ENCODE measurements at places on chromosomes 11 and 22. TPM values are rescaled to one million over a fixed set of nuclear protein-coding genes. Genes with fewer than 3 reads are reported as not detected.
A peak's percentile ranks its signal among the peaks of the same experiment; 100 is the strongest.

DNA sequence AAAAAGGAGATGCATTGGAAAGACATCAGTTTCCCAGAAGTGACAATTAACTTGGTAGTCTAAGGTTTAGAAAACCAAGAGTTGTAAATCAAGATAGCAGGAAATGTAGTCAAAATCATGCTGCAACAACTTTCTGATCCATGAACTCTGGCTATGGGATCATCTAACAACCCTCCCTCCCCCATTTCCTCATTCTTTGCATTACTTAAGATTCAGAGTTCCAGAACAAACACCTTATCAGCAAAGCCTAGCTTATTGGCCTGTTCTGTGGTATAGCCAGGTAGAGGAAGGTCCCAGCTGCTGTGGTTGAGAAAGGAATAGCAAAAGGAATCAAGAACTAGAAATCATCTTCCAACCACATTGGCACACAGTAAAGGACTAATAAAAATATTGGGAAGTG lies 651.1 kb downstream of the METTL15 start:
- DNase-seq = no peak
- H3K36me3 ChIP-seq = no peaks in the 10 kb centered on the region
- H3K27me3 ChIP-seq = no peaks in the 10 kb centered on the region
- H3K4me3 ChIP-seq = 0 out of 2 replicates have a peak overlapping the region, but pooled peaks have one; percentile 6
- peak overlapping the region; percentile 77 for H3K27ac ChIP-seq

SEC14L3 gene
- total RNA-seq = not detected

- H3K36me3 ChIP-seq = no peaks in the 10 kb centered on the region
- no peak for DNase-seq
- no peak overlapping the region for H3K27ac ChIP-seq
- no peaks in the 10 kb centered on the region for H3K4me1 ChIP-seq
These were observed 1116.0 kb downstream of the TBC1D22A start for GRCh38 chr22:47878460-47878859.

- H3K4me1 ChIP-seq = peaks cover 28% of the 10 kb centered on the region
- H3K27ac ChIP-seq = no peak overlapping the region
- no peak overlapping the region for H3K4me3 ChIP-seq
- DNase-seq = no peak
These were observed 206.3 kb upstream of the BLID start for GRCh38 chr11:122322329-122322728.

SNX15 gene
- 19.6 TPM for total RNA-seq

DNA sequence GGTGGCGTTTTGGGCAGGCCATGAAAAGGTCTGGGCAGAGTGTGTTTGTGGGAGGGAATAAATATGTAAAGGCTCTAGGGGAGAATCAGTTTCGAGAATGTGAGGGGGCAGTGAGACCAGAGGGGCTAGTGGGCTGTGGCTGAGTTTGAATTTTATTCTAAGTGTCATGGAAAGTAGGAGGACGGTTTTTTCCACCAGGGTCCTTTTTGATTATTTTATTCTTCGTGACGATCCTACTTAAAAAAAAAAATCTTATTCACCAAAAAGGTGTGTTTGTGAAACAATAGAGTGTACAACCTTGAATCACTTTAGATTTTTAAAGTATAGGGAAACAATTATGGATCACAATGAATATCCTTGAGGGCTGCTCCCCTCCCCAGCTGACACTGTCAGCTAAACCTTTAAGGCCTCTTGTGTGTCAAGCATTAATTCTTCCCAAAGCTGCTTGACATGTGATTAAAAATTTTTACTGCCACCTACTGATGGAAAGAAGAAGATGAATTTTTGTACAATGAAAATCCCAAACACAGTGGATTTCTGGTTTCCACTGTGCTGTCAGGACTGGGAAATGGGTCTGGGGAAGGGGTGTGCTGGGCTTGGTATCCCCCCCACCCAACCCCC lies 107.5 kb upstream of the OR4B1 start:
- no peak overlapping the region for H3K4me3 ChIP-seq
- no peaks in the 10 kb centered on the region for H3K27me3 ChIP-seq

GAL gene
- 108 TPM for total RNA-seq

DNA sequence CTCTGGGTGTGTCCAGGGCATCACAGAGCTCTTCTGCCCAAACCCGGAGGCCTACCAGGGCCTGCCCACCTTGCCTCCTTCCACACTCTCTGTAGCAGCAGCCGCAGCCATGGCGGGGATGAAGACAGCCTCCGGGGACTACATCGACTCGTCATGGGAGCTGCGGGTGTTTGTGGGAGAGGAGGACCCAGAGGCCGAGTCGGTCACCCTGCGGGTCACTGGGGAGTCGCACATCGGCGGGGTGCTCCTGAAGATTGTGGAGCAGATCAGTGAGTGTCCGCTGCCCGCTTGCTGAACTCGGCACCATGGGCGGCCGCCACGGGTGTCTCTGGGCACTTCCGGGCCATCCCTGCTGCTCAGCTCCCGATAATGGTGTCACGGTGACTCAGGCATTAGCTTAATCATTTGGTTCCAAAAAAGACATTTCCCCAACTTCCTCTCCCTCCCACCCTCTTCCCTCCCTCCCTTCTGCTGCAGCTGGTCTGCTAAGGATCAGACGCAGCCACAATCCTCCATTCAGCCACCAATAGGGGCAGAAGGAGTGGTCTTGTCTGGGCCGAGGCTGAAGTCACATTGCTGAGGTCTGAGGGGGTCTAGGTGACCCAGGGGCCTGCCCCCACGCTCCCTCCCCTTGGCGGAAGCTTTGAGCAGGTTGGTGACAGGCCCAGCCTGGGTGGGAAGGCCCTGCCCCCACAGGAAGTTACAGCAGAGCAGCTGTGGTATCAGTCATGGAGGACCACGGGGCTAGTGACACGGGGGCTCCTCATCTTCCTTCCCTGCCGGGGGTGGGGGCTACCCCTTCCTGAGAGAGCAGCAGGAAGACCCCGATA lies 950 bp downstream of the FERMT3 start:
- H3K36me3 ChIP-seq = peaks cover 25% of the 10 kb centered on the region
- no peak for DNase-seq
- H3K27ac ChIP-seq = no peak overlapping the region

SORL1 gene
- 78.1 TPM for total RNA-seq

NXPE1 gene
- total RNA-seq = not detected

DNA sequence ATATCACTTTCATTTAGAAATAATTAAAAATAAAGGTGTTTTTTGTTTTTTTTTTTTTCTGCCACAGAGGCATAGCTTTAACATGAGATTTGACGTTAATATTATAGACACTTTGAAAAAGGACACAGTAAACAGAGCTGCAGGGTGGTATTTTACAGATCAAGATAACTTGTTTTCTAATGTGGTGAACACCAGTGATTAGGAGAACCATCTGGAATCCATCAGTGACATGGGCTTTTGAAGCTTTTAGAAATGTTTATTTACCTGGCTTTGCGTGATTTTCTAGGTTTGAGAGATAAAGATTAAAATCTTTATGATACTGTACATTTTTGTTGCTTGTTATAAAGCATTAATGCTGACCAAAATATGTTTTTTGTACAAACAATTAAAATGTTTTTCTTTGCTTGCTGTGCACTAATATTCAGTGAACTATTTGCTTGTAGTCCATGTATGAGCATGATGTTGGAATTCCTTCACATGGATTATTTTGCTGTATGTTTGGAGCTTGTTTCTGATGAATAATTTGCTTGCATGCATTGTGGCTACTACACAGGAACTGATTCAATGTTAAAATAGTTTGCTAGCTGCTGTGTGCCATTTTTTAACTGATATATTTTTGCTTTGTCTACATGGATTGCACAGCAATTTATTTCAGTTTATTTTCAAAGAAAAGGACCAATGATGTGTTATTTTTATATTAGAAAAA lies 352.1 kb upstream of the NARS2 start:
- peaks cover 49% of the 10 kb centered on the region for H3K4me1 ChIP-seq
- no peak overlapping the region for H3K4me3 ChIP-seq
- peaks cover 72% of the 10 kb centered on the region for H3K27me3 ChIP-seq
- peaks cover 1% of the 10 kb centered on the region for H3K36me3 ChIP-seq

DNA sequence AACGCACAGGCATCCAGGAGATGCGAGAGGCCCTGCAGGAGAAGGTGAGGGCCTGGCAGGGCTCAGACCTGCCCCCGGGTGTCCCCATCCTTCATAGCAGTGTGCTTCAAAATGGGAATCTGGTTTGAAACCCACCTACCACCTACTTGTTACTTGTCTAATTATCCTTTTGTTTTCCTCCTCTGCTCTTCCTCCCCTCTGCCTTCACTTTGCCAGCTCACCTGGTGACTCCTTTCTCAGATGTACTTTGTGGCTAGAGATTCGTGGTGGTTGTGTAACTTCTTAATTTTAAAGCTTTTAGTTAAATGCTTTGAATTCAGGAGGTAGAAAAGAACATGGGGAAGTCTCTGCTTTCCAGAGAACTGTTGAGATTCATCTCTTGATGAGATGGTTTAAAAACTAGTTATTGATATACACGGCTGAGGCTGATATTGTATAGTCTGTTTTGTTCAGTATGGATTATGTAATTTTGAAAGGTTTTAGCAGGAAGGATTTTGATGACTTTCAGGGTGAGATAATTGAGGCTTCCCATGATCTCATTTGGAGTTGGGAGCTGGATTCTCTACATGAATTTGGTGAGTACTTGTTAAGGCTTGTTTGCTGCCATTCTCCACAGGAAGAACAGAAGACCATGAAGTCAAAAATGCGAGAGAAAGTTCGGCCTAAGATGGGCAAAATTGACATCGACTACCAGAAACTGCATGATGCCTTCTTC lies 8.0 kb downstream of the SF3B2 start:
- H3K27ac ChIP-seq = no peak overlapping the region
- no peaks in the 10 kb centered on the region for H3K4me1 ChIP-seq
- H3K27me3 ChIP-seq = no peaks in the 10 kb centered on the region
- H3K4me3 ChIP-seq = no peak overlapping the region

DNA sequence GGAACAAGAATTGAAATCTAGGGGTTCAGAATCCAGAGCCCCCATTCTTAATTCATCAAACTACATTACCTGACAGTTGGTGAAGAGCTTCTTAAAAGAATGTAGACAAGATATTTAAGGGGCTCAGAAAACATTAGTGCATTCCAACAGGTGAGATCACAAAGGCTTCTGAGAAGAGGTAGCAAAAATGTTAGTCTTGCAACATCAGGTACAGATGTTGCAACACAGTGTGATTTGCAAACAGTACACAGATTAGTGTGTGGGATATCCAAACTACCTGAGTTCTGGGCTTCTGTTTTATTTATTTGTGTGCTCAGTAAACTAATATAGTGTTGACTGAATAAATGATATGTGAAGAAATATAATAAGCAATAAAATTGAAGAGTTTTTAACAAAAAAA lies 11.8 kb downstream of the CASP4 start:
- no peaks in the 10 kb centered on the region for H3K4me1 ChIP-seq
- H3K4me3 ChIP-seq = no peak overlapping the region
- no peaks in the 10 kb centered on the region for H3K27me3 ChIP-seq

- H3K27me3 ChIP-seq = peaks cover 4% of the 10 kb centered on the region
- peaks cover 22% of the 10 kb centered on the region for H3K36me3 ChIP-seq
- no peak for DNase-seq
- no peak overlapping the region for H3K27ac ChIP-seq
- peaks cover 16% of the 10 kb centered on the region for H3K4me1 ChIP-seq
These were observed 13.2 kb downstream of the MMP3 start for GRCh38 chr11:102830001-102830727.

DNA sequence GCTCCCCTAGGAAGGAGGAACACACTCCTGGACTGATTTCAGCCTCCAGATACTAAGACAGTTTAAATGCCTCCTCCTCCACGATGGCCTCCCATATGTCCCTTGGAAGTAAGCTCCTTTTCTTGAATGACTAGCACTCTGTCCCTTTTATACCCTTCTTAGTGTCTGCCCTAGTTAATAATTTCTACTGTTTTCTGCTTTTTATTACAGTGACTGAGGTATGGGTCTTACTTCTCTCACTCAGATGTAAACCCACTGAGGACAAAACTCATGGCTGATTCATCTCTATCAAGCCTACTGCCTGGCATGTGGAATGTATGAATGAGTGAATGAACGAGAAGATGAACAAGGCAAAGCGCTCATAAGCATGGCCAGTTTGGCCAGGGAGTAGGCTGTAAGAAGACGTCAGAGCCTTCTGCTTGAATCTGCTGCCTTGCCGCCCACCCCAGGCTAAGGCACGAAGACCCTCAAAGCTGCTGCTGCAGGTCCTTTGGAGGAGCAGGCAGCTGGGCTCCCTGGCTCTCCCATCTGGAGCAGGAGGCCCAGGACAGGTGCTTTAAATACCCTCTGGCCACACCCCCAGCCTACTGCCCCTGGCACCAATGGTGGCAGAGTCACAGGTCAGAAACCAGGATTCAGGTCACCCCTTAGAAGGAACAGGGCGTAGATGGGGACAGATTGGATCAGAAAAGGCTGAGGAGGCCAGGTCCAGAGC lies 8.2 kb upstream of the PGA3 start:
- H3K4me3 ChIP-seq = no peak overlapping the region
- no peaks in the 10 kb centered on the region for H3K36me3 ChIP-seq
- peaks cover 4% of the 10 kb centered on the region for H3K4me1 ChIP-seq
- DNase-seq = no peak
- peaks cover 4% of the 10 kb centered on the region for H3K27me3 ChIP-seq

DNA sequence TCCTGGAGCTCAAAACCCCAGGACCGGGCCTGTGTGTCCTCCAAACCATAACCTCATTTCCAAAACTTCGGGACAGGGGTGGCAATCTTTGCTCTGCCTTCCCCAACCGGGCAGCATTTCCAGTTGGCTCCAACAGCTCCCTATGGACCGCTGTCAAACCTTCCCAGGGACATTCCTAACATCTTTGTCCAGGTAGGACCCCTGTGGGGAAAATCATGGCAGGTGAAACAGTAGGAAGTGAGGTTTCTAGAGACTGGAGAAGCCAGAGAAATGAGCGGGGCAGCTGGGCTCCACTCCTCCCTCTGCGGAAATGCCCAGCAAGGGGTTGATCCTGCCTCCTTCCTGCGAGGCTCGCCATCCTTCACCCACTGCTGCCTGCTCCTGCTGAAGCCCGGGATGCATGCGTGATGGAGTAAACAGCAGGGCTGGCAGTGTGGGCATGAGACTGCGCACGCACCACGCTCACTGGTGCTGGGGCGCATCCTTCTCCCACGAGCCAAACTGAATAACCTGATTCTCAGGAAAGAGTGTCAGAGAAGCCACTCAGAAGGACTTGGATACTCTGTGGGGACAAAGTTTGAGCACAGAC lies 136.4 kb downstream of the BUD13 start:
- no peak overlapping the region for H3K4me3 ChIP-seq
- no peak for DNase-seq
- H3K27ac ChIP-seq = no peak overlapping the region
- peaks cover 7% of the 10 kb centered on the region for H3K4me1 ChIP-seq

KCNJ1 gene
- 0.16 TPM for total RNA-seq

ALKBH3 gene
- 12.3 TPM for total RNA-seq

Measured in WTC11 (cell line).